ENCODE measurements at places on chromosomes 7 and 10.

DNA sequence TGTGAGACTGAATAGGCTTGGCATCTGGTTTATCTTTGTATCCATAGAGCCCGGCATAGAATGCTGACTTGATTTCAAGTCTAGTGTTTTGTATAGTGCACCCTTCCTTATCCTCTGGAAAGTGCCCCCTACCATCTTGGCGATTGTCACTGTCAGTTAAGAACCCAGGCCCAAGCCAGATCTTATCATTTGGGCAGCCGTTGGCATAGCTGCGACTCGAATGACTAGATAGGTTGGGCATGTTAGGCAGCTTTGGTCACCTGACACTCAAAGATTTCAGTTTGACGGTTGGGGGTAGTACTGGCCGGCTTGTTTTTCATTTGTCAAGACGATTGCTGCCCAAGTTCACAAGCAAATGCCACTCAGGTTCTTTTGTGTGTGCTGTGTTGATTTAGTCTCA lies 6.6 kb downstream of the NIPSNAP2 start:
- DNase-seq, result no peak

DNA sequence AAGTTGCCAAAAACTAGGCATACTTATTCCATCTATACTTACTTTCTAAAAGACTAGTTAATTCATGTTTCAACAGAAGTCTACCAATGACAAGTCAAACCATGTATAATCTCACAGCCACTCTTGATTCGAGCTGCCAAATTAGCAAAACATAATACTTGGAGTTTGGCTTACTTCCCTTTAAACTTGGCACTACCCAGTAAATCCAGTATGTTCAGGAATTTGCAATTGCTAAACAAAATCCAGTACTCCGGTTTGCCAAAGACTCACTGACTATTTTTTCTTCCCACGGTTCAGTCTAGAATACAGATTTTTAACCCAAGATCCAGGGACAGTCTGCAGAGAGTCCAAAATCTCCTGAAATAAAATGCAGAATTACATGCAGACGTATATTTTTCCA lies 4.6 kb downstream of the OAT start:
- DNase-seq, result no peak

GRCh38 chr10:17756557-17757217 lies 4.7 kb downstream of the TMEM236 start:
- no peak for DNase-seq

- peak; percentile 15 for DNase-seq
Observed at GRCh38 chr10:102645388-102645740, 1.1 kb downstream of the TRIM8 start.

- DNase-seq, result no peak
Observed at GRCh38 chr7:82803411-82803810, 359.3 kb downstream of the PCLO start.

GRCh38 chr10:62735464-62736167 lies 68.9 kb upstream of the ADO start:
- peak; percentile 33 for DNase-seq

DNA sequence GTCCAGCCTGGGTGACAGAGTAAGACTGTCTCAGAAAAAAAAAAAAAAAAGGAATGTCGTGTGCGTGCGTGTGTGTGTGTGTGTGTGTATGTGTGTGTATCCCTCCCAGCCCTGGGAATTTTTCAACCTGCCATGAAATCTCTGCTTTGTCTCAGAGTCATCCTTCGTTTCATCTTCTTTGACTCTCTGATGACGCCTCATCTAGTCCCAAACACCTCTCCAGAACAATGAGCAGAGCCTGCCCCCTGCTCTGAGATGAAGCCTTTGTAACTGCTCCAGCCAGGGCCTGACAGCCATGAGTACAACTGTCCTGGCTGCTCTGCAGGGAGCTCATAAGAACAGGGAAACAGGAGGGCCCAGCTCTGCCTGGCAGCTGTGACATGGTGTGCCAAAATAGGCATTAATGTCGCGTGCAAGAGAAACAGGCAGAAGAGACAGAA lies 149.5 kb downstream of the FAM107B start:
- no peak for DNase-seq

All from stimulated activated CD4-positive, alpha-beta T cell treated with anti-CD3 and anti-CD28 coated beads, Interleukin-1b, Interleukin-23, amount 100 ng/mL, for 4 hours (primary cell).